Stimulated activated CD8-positive, alpha-beta memory T cell treated with anti-CD3 and anti-CD28 coated beads, Interleukin-15, amount 100 ng/mL, for 1 hour (primary cell): ENCODE measurements at places on chromosomes 2 and 18.

GRCh38 chr2:12320991-12321641 lies 395.6 kb upstream of the TRIB2 start:
- DNase-seq: no peak

- no peak for DNase-seq
Observed at GRCh38 chr2:170313992-170314348, 136.0 kb downstream of the MYO3B start.

- no peak for DNase-seq
Observed at GRCh38 chr18:48162956-48163737, 232.7 kb upstream of the SMAD2 start.

DNA sequence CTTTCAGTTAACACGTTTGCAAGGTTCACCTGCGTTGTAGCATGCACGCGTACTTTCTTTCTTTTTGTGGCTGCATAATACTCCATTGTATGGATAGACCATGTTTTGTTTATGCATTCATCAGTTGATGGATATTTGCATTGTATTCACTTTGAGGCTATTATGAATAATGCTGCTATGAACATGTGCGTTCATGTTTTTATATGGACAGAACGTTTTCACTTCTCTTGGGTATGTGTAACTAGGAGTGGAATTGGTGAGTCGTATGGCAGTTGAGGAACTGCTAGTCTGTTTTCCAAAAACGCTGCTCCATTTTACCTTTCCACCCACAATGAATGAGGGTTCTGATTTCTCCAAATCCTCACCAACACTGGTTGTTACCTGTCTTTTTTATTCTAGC lies 244.3 kb downstream of the GLI2 start:
- DNase-seq: no peak

DNA sequence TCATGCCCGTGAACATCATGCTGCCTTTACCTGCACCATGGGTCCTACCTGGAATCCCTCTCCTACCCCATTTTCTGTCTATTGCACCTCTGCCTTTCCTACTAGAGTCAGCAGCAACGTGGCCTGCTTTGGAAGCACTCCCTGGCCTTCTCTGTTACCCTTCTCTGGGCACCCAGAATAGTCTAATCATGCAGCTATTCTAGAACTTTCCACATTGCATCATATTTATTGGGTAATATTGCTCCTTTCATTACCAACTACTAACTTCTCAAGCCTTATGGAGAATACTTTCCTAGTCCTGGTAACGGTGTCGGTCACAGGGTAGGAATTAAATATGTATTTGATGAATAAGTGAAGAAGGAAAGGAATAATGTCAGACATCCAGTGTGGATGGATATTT lies 33.3 kb upstream of the CREG2 start:
- DNase-seq: no peak

- DNase-seq: no peak
Observed at GRCh38 chr2:191155608-191156071, 4.8 kb upstream of the STAT4 start.

GRCh38 chr2:119960821-119961220 lies 52.1 kb upstream of the EPB41L5 start:
- DNase-seq: no peak

DNA sequence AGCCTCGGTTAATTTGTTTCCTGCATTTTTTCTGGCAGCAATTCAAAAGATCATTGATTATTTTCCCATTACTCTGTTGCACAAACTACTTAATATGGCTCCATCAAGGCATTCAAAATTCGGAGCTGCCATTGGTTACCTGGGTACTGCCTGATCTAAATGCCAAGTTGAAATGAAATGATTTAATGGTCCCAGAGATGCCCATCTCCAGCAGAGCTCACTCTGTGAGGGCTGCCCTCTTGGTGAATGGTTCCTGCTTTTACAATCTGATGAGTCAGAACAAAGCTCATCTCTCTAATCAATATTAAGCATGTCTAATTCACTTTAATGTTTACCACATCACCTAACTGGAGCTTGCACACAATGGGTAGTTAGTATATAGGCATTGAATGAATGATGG lies 126.1 kb downstream of the CTNNA2 start:
- no peak for DNase-seq
